ENCODE measurements at places on chromosomes 1 and 21.
A peak's percentile ranks its signal among the peaks of the same experiment; 100 is the strongest.

- DNase-seq: no peak
Observed at GRCh38 chr1:60281360-60281932, 207.9 kb upstream of the C1orf87 start.

DNA sequence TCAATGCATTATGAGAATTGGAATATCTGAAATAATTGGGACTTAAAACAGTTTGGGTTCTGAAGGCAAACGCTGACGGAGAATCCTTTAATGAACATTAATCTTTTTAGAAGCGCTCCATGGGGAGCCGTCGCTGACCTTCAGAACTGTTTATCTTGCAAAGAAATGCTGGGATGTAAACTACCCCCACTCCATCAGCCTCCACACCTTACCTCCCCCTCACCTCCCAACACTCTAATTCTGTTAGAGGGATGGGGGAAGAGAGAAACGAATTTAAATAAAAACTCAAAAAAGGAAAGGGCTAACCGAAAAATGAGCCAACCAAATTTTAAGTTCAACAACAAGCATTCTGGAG lies 44.1 kb upstream of the DNAJC6 start:
- no peak for DNase-seq

DNA sequence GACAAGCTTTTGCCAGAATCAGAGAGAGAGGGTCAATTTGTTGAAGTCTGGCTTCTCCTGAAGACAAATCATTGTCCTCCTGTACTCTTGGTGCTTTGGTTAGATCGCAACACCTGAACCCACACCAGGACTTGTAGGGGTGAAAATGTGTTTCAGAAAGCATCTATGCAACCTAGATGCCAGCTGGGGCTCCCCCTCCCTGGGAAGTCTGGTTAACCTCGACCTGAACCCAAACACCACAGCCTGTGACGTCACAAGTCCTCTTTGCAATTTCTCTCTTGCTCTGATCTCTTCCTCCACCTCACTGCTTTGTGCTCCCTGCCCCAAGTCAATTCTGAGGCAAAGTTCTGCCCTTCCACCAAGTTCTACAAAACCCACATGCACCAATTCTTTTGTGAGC lies 42.8 kb upstream of the USP24 start:
- peak; percentile 35 for DNase-seq

- DNase-seq: no peak
Observed at GRCh38 chr1:68372487-68372886, 77.3 kb downstream of the RPE65 start.

DNA sequence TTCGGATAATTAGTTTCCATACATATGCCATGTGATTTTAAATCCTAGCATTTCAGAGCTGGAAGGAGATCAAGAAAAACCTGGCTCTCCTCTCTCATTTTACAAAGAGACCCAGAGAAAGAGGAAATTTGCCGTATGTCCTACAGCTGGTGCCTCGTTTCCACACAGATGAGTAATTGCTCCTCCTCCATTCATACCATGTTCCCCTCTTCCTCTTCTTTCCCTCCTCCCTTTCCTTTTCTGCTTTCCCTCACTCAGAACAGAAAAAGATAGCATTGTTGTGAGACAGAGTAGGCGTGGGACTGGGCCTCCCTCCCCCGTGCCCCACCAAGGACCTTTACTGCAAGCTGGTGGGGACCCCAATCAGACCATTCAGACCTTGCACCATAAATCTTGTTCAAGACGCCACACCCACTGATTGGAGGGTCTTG lies 13.7 kb upstream of the SLC44A3 start:
- no peak for DNase-seq

GRCh38 chr1:91555074-91555730 lies 54.6 kb downstream of the CDC7 start:
- no peak for DNase-seq

DNA sequence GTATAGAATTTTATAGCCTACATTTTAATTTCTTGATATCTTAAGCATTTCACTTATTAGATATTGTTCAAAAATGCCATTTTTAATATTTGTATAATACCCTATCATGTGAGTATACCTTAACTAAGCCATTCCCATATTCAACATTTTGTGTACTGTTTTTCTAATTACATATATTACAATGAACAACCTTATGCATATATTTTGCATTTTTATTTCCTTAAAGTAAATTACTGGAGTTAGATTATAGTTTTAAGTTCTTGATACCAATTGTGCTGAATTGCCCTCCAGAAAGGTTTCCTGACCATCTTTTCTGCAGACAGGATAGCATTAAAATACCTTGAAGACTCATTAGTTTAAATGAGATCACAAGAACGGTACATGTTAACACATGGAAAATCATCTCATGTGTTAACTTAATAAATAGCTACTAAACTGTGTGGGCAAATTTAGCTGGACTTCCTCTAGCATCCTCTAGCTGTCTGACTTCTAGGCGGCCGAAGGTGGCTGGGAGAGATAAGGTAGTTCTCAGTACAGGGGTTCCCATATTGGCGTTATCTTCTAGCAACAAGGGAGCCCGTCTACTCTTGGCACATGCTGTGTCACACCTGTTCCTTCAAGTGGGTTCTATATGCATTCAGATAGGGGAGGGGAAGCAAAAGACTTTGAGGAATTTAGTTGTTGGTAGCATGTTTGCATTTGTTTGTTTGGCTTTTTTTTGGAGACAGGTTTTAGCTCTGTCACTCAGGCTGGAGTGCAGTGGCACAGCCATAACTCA lies 8.9 kb downstream of the DCLRE1B start:
- DNase-seq: no peak

- DNase-seq: no peak
Observed at GRCh38 chr1:39034114-39034654, 8.0 kb downstream of the NDUFS5 start.

GRCh38 chr1:155199792-155200191 lies 7.9 kb downstream of the THBS3 start:
- no peak for DNase-seq

- peak; percentile 41 for DNase-seq
Observed at GRCh38 chr1:2228694-2229036, 546 bp downstream of the SKI start.

DNA sequence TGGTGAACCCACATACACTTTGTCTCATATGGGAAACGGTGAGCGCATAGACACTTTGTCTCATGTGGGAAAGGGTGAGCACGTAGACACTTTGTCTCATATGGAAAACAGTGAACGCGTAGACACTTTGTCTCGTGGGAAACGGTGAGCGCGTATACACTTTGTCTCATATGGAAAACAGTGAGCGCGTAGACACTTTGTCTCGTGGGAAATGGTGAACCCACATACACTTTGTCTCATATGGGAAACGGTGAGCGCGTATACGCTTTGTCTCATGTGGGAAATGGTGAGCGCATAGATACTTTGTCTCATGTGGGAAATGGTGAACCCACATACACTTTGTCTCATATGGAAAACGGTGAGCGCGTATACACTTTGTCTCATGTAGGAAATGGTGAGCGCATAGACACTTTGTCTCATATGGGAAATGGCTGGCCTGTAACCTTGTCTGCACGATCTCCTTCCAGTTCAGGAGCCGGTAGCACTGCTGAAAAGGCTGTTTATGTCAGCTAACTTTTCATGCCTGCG lies 50.7 kb upstream of the TRAPPC10 start:
- DNase-seq: no peak

DNA sequence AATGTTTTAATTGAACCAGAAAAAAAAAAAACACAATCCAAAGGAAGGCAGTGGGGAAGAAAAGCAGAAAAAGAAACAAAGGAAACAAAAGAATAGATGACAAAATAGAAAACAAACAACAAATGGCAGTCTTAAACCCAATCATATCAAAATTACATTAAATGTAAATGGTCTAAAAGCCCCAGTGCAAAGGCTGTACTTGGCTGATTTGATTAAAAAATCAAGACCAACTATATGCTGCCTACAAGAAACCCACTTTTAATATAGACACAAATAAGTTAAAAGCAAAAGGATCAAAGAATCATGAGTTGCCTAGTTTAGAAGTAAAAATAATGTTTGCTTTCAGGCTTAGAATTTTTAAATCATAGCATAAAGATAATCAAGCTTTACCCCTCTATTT lies 19.8 kb upstream of the C1orf115 start:
- no peak for DNase-seq

DNA sequence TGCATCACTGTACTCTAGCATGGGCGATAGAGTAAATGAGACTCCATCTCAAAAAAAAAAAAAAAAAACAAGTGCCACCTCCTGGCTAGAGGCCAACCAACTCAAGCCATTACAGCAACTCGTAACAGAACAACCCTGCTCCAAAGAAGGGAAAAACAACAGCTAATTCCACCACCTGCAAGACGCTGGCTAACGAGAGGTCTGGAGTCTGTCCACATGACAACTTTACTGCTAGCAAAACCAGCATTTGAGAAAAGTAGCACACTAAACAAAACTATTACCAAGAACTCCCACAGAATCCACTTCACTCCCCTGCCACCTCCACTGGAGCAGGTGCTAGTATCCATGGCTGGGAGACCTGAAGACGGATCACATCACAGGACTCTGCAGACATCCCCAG lies 24.1 kb upstream of the EGLN1 start:
- no peak for DNase-seq

DNA sequence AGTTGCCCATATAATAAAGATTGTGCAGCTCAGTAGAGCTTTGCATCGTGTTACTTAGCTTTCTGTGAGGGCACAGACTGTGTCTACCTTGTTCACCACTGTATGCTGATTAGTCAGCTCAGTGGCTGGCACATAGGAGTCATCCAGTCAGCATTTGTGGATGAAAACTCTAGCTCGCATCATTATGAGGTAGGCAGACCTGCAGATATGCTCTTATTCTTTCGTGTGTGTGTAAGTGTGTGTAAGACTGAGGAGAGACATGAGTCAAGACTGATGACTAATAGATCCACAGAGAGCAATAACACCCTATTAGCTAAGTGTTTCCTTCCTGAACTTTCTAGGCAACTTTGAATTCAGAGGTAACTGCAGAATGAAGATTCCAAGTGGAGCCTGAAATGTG lies 17.1 kb downstream of the TTF2 start:
- DNase-seq: no peak

DNA sequence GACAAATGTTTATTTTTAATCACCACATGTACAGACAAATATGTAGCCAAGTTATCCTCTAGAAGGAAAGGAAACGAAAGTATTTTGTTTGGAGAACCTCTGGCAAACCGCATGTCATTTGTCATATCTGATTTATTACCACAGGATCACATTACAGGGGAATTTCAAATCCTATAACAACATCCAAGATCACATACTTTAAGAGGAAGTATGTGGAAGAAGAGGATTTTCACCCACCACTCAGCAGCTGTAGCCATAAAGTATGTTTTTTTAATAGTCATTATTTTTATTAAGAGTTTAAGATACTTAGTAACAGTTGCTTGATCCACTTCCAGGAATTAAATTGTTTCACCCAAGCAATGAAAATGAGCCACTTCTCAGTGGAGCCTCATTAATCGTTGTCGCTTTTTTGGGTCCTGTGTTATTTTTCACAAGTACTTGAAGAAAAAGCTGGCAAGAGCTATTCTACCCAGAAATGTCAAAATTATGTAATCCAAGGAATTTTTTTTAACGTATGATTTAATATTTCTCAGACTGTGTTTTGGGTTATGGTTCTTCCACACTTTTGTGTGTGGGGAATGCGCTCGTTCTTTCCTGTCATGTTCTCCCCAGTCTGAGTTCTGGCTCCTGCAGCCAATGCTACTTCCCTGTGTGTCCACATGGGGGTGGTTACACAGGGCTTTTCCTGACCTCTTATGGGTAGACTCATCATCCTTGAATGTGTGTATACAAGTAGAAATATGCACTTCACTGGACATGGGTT lies 6.9 kb downstream of the SERTAD4 start:
- DNase-seq: no peak

- DNase-seq: no peak
Observed at GRCh38 chr1:161179698-161180097, 2.4 kb upstream of the B4GALT3 start.

GRCh38 chr1:205954819-205955404 lies 11.7 kb upstream of the SLC26A9 start:
- no peak for DNase-seq

GRCh38 chr1:228276174-228276831 lies 68.5 kb downstream of the OBSCN start:
- DNase-seq: no peak

GRCh38 chr1:51242546-51242945 lies 6.5 kb downstream of the RNF11 start:
- DNase-seq: no peak

DNA sequence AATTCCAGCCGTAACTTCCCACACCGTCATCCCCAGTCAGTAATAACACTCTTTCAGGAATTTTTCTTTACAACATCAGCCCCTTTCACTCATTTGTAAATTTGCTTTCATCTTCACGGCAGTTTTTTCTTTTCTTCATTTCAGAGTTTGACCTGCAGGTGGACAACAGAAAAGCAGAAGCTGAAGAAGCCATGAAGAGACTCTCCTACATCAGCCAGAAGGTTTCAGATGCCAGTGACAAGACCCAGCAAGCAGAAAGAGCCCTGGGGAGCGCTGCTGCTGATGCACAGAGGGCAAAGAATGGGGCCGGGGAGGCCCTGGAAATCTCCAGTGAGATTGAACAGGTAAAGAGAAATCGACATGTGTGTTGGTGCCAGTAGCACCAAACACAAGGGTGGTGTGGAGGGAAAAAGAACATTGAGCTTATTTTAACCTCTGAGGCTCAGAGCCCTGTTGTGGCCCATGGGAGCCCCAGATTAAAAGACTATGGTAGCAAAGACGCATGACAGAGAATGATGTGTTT lies 53.2 kb downstream of the LAMC2 start:
- no peak for DNase-seq

DNA sequence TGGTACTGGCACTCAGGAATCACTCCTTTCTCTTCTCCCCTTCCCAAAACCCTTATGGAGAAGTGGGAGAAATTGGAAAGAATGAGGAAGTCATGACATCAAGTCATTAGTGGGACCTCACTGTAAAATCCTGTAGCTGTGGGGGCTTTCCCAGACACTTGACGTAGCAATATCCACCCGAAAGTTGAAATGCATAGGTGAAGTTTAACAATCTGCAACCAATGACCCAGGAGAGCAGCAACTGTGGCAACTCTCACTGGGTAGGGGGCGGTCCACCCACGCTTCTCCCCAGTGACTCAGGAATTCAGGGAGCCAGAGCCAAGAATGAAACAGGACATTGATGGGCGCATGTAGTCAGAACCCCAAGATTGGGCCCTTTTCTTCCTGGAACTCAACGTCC lies 27.0 kb downstream of the ABCA4 start:
- DNase-seq: no peak

GRCh38 chr1:84749427-84749826 lies 59.2 kb upstream of the SSX2IP start:
- DNase-seq: no peak

DNA sequence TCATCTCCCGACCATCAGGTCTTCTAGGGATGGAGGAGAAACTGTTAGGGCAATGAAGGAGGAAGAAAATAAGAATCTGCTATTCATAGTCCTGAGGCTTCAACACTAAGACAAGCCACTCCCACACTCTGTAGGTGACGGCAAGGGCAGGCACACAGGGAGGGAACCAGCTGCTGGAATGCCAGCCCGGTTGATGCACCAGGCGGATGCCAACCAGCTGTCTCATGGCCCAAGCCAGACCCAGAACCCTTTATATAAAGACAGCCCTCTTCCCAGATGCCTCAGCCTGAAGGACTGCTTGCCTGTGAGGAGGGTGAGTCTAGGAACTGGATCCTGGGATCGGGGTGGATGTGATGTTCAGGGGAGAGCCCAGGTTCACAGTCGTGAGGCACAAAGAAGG lies at the start of gene KPRP:
Gene KPRP (plus strand): TSS at position 279 of the 400 bp plus-strand sequence. CDS start 1,564 bp downstream, outside the sequence.
- DNase-seq: no peak
